ENCODE measurements at places on chromosomes 16 and 17.

GRCh38 chr17:77534137-77534536 lies 393.4 kb downstream of the SEC14L1 start:
- DNase-seq, result no peak

DNA sequence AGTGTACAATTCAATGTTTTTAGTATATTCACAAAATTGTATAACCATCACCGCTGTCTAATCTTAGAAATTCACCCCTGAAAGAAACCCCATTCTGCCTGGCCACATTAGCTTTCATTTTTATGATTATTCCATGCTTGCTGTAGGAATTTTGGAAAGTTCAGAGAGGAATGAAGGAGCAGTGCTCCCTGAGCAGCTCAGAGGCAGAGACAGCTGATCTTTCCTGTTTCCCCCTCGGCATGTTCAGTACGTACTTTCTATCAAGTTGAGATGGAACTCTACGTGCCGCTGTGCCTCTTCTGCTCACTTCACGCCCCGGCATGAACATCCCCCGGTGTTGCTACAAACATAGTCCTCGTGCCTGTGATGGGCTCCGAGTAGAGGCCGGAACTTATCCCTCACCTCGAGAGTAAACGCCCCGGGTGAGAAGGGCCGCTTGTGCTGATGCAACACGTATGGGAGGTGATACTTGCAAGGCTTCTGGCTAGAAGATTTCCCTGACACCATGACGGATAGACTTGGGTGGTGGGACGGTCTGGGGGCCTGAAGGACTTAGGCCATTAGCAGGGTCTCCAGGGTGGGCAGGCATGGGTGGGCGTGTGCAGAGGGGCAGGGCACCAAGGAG lies 79.2 kb upstream of the CIBAR2 start:
- no peak for DNase-seq

DNA sequence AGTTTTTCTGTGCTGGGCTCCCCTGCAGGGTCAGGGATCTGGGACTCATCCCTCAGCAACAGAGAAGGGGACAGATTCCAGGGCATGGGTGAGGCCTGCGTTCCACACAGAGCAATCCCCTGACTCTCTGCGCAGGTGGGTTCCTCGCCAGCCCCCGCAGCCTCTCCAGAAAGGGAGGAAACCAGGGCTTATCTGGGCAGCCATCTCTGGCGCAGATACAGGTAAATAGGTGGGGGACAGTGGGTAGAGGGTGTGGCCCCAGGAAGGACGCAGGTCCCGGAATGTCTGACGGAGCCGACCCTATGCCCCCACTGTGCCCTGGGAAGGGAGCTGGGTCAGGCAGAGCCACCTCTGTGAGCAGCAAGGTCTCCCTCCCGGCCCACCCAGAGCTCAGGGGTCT lies 23.2 kb downstream of the PIEZO1 start:
- DNase-seq, result no peak

DNA sequence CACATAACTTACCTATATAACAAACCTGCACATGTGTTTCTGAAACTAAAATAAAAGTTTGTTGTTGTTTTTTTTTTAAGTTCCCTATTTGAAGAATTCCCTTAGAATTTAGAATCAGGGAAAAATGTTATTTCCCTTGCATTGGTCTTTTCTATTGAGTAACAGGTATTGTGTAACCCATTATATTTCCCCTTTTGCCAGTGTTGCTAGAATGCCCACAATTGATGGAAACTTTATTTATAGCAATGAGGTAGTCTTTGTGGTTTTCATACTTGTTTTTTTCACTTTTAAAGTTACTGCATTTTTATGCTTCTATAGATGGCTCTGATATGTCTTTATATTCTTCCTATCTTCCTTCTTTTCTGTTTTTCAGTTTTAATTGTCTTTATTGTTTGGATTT lies 3.9 kb downstream of the NLRP1 start:
- DNase-seq, result peak; percentile 48

DNA sequence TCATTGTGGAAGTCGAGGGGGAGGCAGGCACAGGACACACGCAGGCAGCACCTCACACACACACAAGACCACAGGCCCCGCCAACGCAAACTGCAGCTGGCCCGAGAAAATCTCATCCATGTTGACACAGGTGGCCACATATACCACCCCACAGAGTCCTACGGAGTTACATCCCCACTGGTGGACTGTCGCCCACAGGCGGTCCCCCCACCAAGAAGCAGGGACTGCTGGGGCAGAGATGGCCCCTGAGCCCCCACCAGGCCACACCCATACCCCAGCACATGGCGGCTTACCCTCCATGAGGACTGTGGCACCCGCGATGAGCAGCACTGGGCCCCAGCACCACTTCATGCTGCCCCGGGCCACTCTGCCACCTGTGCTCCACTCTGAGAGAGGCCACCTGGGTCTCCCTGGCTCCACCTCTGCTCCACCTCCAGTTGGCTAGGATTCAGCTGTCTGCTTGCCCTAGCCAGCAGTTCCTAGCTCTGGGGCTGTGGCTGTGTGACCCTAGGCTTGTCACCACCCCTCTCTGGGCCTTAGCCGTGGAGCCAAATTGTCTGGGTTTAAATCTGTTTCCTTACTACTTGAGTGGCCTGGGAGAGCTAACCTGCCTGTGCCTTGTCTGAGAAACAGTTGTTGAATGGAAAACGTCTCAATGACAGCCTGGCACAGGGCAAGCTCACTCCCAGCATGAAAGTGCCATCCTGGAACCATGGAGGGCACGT lies at the start of gene PRSS53:
Gene PRSS53, minus strand, starts transcription at position 485 of the 725 bp plus-strand sequence. Its CDS starts 134 bp downstream, at position 351.
- DNase-seq, result no peak
